Colonic mucosa (tissue), 4 donors: ENCODE measurements at places on chromosomes 2 and 18. TPM values are rescaled to one million over a fixed set of nuclear protein-coding genes. Genes with fewer than 3 reads are reported as not detected.

GRCh38 chr2:13481201-13481600 lies 764.5 kb downstream of the TRIB2 start:
- no peak for DNase-seq

DNA sequence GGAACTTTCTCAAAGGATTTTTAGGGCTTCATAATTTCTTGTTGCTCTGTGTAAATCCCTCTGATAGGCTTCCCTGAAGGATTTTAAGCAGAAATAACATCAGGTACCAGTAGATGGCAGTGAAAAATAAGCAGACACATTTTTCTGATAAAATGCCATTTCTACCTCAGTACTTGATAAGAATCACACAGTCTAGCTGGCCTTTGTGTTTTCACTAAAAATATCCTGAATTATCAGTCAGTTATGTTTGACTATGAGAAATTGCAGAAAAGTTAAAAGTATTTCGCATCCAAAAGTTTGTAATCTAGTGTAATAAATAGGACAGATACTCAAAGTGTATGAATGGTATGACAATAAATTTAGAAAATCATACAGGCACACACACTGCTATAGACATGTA lies 68.7 kb downstream of the DNAJC10 start:
- DNase-seq, result no peak

- DNase-seq, result no peak
These were observed 74.2 kb upstream of the MC4R start for GRCh38 chr18:60446821-60447220.

GRCh38 chr2:167289651-167290410 lies 401.6 kb downstream of the XIRP2 start:
- no peak for DNase-seq

GRCh38 chr18:69838620-69839411 lies 108.9 kb downstream of the CD226 start:
- no peak for DNase-seq

DNA sequence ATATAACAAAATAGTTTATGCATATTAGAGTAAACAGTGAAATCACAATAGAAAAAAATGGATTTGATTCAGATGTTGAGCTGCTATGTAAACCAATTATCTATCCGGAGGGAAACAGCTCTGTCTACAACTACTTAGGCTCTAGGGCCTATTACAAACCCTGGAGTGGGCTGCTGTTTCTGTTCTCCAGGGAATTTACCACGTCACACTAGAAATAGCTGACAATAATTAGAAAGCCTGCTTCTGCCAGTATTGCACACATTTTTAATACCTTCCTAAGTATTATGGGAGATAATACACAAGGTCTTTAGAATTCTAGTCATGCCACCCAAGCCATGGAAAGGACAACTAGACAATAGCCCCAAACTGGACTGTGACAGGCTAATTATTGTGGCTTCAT lies 411.1 kb downstream of the FIGN start:
- no peak for DNase-seq

- DNase-seq, result no peak
These were observed 29.6 kb upstream of the ATL2 start for GRCh38 chr2:38406597-38407110.

- no peak for DNase-seq
These were observed 79.7 kb downstream of the NCK2 start for GRCh38 chr2:105824446-105824845.

DNA sequence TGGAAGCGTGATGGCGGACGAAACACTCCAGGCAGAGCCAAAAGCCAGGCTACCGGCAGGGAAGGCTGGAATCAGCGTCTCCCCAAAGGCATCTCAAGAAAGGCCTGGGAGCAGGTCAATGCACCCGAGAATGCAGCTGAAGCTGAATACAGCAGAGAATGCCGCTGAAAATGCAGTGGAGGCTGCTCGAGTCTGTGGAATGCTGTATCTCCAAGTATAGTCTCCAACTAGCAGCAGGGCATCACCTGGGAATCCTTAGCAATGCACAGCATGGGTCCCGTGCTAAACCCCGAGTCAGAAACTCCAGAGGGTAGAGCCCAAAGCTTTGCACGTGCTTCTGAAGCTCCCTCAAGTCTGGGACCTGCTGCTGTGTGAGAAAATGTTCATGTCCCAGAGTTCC lies 191.1 kb upstream of the ALKAL2 start:
- no peak for DNase-seq

GRCh38 chr2:217523286-217523685 lies 479.5 kb downstream of the TNS1 start:
- no peak for DNase-seq

DNA sequence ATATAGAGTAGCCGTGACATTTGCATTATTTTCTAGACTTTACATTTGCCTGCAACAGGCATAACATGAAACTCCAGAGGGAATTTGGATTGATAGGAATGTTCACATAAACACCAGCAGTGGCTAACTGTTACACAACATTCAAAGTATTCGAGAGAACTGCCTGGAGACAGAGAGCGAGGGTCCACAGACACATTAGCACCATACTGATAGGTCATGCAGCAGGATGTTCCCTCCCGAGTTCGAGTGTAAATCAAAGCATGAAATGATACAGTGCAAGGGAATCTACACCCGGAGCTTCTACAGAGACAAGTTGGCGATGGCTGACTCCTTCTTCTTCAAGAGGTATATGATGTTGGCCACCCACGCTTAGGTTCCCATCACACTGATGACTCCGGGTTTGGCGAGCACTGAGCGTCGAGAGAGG lies 89.5 kb downstream of the COL6A3 start:
- DNase-seq, result no peak

GRCh38 chr2:3876685-3877084 lies 173.3 kb downstream of the DCDC2C start:
- DNase-seq, result no peak

- DNase-seq, result no peak
These were observed 404.8 kb downstream of the MEIS1 start for GRCh38 chr2:66839551-66840320.

DNA sequence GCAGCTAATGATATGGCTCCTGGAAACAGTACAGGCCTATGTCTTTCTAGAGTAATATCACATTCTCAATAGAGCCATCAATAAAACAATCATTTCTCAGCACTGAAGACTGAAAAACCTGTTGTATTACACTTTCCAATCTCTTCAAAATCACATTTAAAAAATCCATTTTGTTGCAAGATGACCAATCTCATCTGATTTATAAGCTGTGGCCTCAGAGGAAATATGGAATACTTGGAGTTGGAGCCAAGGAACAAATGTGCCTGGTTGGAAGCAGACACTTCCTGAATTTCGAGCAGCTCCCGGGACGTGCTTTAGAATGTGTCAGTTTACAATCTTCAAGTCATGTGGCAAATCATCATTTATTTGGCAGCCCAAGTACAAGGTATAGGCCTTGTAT lies 114.5 kb downstream of the ADCYAP1 start:
- DNase-seq, result no peak

- no peak for DNase-seq
These were observed 124.2 kb upstream of the MSH6 start for GRCh38 chr2:47658646-47659320.

- no peak for DNase-seq
These were observed 7.3 kb downstream of the FARP2 start for GRCh38 chr2:241363426-241363825.

DNA sequence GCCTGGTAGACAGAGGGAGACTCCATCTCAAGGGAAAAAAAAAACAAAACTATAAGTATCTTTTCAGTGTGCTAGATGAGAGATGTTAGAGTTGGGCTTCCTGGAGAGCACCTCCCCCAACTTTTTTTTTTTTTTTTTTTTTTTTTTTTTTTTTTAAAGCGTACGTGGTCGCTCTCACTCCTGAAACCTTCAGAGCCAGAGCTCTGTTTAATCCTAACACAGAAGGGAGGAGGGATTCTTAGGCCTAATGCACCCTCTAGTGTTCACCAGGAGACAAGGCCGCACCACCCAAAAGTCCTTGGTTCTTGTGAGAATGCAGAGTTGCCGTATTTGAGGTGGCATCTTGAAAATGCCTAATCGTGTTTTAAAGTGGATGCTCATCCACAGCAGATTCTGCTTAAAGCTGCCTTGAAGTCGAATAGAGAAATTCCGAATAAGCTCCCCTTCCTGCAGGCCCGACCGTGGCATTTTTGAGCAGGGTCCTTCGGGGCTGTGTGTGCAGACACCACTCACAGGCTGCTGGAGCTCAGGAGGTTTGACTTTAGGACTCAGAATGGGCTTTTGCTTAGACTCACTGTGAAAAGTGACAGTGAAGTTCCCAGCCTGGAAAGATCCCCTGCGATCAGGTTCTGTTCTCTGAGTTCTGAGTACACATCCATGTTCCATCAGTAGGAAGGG lies 252.6 kb downstream of the AGAP1 start:
- peak; percentile 72 for DNase-seq

DNA sequence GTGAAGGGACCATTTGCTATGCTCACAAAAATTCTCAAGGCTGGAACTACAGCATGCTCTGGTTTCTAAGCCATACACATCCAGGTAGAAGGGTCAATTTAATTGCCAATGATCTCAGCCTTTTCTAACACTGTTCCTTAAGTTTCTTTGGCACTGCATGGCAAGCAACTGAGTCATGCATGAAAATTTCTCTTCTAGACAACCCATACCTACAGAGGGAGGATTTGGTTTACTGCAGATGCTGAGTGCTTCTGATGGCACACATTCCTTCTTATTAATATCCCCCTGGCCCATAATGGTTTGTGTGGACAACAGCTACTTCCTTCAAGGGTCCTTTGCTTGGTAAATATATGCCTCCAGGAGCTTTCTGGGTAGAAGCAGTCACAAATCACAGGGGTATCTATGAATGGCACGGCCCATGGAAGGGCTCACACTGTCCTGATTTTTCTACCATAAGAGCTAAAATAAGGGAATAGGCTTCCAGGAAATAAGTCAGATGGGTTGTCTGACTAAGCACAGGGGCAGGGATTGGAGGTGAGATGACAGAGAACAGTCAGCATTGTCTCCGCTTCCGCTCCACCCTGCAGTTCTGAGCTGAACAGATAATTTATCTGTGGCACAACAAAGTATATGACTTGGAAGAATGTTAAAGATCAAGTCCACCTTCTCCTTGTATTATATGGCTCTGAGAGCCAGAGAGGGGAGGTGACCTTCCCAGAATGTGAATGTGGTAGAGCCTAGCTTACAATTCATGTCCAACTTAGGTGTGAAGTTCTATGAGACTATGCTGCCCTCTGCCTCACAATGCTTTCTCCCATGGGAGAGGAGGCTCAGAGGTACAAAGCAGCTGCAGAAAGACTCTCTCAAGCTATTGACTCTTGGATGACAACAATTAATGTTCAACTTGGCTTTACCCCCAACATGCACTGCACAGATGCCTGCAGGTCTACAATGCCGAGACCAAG lies 199.2 kb upstream of the TNP1 start:
- DNase-seq, result no peak

DNA sequence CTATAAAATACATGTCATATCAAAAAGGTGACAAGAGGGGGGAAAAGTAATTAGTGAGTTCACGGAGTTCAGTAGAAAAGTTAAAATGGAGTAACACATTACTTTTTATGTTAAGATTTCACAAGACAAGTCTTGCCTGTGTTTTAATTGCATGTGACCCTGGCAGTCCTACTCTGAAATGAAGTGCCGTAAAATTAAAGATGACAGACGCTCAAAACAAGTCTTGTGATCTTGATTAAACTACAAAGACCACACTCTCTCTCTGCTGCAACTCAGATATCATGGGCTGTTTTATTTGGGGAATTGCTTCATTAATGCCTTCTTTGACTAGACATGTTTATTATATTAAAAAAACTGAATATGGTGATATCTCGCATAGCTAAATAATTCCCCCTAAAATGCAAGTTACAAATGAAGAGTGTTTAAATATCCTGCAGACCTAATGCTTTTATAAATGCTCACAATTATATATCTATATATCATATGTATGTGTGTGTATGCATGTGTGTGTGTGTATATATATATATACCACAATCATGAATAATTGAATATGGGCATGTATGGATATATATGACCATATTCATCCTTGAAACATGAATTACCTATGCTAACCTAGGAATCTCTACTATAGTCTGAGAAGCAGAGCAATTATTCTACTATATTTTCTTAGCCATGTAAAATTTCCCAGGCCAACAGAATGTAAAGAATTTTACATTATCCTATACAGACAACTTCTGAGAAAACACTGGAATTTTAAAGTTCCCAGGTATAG lies 647.5 kb downstream of the ARHGAP15 start:
- no peak for DNase-seq

DNA sequence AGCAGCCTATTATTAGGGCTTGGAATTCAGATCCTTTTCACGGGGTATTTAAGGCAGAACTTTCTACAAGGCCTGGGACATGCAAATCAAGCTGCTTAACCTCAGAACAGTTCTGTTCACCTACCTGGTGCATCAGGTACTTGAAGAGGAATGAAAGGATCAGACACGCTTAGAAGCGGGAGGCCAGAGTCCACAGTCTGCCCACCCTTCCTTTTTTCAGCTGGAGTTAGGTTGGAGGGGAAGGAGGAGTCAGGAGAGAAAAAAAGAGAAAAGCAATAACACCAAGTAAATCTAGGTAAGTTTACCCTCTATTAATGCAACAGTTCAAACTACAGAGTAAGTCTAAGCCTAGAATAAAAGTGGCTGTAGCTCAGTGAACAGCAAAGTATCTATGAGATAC lies 58.6 kb upstream of the NFU1 start:
- no peak for DNase-seq

DNA sequence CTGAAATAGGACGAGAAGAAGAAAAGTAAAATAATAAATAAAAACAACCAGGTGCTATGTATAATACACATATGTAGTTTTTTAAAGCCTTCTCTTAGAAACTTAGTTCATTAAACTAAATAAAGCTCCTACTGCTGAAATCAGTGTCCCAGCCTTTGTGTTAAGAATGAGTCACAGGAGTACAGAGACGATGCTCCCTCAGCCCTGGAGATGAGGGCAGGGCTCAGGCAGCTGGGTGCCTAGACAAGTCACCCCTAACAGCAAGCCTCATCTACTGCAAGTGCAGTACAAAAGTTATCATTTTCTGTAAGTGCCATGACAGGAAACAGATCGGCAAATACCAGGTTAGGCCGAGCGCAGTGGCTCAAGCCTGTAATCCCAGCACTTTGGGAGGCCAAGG lies 18.2 kb downstream of the KIDINS220 start:
- DNase-seq, result no peak

DNA sequence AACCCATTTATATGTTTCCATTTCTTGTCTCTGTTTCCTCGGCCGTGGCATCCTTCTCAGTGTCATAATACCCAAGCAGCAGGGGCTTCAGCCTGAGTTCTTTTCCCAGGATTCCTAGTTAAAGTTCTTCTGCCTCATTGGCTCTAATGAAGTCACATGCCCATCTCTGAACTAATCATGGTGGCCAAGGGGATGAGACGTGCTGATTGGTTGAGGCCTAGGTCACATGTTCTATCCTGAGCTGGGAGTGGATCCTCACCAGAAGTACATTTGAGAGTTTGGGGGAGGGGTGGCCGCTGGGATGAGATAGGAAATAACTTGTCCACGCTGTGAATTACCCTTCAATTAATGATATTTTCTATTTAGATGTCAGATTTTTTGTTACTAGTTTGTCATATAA lies 3.8 kb upstream of the UGT1A5 start:
- DNase-seq, result no peak

- DNase-seq, result no peak
These were observed 48.7 kb downstream of the DPP4 start for GRCh38 chr2:162025121-162025911.

NEU2 gene
- total RNA-seq, result not detected

ADAM23 gene
- total RNA-seq, result 0.52 TPM

TMEM247 gene
- total RNA-seq, result not detected

NETO1 gene
- total RNA-seq, result not detected

SERPINB5 gene
- total RNA-seq, result 6.1 TPM

ALK gene
- total RNA-seq, result not detected

NEURL3 gene
- 2.6 TPM for total RNA-seq

VWA3B gene
- 1.8 TPM for total RNA-seq

LINC00305 gene
- not detected for total RNA-seq

RBBP8 gene
- 29.5 TPM for total RNA-seq

GPR45 gene
- total RNA-seq, result not detected

UPP2 gene
- not detected for total RNA-seq

NT5DC4 gene
- total RNA-seq, result not detected

SETBP1 gene
- total RNA-seq, result 11.8 TPM
